ENCODE measurements at places on chromosomes 11 and 22. TPM values are rescaled to one million over a fixed set of nuclear protein-coding genes. Genes with fewer than 3 reads are reported as not detected.
A peak's percentile ranks its signal among the peaks of the same experiment; 100 is the strongest.

RAB36 gene
- 0.33 TPM for total RNA-seq

OR10A2 gene
- not detected for total RNA-seq

KRTAP5-1 gene
- total RNA-seq: not detected

SYCE3 gene
- total RNA-seq: 0.71 TPM

GAL3ST1 gene
- total RNA-seq: not detected

DNA sequence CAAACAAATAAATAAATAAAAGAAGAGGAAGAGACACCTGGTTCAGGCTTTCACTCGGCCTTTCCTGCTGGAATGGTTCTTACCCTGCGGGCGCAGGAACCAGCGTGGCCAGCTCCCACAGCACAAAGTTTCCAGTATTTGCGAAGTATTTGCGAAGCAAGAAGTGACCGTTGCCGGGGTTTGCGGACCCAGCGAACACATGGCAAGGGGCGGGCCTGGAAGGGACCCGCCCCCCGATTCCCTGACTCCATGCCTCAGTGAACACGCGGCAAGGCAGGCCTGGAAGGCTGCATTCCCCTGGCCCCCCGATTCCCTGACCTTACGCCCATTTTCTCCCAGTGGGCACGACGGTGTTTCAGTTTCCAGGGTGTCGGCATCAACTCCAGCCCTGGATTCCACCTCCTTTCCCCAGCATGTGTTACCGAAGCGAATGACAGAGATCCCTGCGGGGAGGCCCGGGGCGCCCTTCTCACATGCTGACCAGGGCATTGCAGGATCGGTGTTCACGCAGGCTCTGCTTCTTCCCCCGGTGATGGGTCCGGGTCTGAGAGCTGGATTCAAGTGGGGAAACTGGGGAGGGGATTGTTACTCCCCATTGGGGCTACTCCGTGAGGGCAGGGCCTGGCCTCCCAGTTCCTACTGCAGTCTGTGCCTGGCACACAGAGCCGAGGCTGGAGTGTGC lies 102.8 kb downstream of the MPPED1 start:
- H3K27ac ChIP-seq: no peak overlapping the region
- no peaks in the 10 kb centered on the region for H3K4me1 ChIP-seq
- H3K4me3 ChIP-seq: no peak overlapping the region
- no peak for DNase-seq
- no peaks in the 10 kb centered on the region for H3K27me3 ChIP-seq
- no peaks in the 10 kb centered on the region for H3K36me3 ChIP-seq

GRCh38 chr11:122656073-122656630 lies 630 bp downstream of the UBASH3B start:
- H3K27me3 ChIP-seq: peaks cover 34% of the 10 kb centered on the region
- H3K36me3 ChIP-seq: peaks cover 3% of the 10 kb centered on the region
- H3K4me1 ChIP-seq: peaks cover 21% of the 10 kb centered on the region
- H3K4me3 ChIP-seq: peak overlapping the region; percentile 90

GRCh38 chr11:77084581-77085191 lies 17.9 kb downstream of the CAPN5 start:
- no peaks in the 10 kb centered on the region for H3K27me3 ChIP-seq
- H3K4me3 ChIP-seq: no peak overlapping the region
- no peak for DNase-seq
- H3K4me1 ChIP-seq: peaks cover 15% of the 10 kb centered on the region

DNA sequence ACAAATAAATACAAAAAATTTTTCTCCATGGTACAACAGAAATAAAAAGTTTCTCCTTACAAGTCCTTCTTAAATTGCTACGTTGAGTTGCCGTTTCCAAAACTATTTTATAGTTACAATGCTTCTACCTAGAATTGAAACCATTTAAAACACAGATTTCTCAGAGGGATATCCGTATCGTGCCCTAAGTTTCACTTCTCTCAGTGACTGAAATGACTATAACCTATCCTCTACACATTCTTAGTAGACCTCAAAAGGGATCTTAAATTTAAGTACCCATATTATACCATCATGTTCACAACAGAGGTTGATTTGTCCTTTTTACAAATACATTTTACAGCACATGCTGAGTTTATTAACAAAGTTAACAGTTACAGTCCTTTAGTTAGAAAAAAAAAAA lies 44.1 kb downstream of the USP28 start:
- no peak overlapping the region for H3K4me3 ChIP-seq
- H3K27ac ChIP-seq: peak overlapping the region; percentile 4
- H3K4me1 ChIP-seq: peaks cover 10% of the 10 kb centered on the region
- H3K27me3 ChIP-seq: no peaks in the 10 kb centered on the region
- DNase-seq: no peak
- H3K36me3 ChIP-seq: peaks cover 42% of the 10 kb centered on the region

- H3K27ac ChIP-seq: no peak overlapping the region
- no peak for DNase-seq
- H3K4me1 ChIP-seq: peaks cover 61% of the 10 kb centered on the region
These were observed 30.4 kb upstream of the TMEM86A start for GRCh38 chr11:18668131-18668530.

DNA sequence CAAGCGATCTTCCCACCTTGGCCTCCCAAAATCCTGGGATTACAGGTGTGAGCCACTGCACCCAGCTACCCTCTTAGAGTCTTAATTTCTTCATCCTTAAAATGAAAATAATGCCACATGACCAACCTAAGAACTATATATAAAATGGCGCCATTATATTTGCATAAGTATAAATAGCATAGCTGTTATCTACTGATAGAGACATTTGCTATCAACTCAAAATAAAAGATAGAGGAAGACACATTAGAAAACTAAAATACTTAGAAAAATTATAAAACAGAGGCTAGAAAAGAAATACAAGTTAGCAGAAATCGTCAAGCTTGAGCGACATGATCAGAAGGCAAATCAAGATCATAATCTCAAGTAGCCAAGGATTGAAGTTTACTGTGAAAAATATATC lies 6.2 kb downstream of the FAM168A start:
- no peaks in the 10 kb centered on the region for H3K27me3 ChIP-seq
- no peak overlapping the region for H3K4me3 ChIP-seq
- DNase-seq: no peak
- peaks cover 21% of the 10 kb centered on the region for H3K4me1 ChIP-seq
- H3K27ac ChIP-seq: no peak overlapping the region
